Fibroblast of lung (primary cell): ENCODE measurements at places on chromosomes 1 and 21.

GRCh38 chr1:47865881-47866535, 131.2 kb downstream of the TRABD2B start:
- no peaks in the 10 kb centered on the region for H3K36me3 ChIP-seq
- no peaks in the 10 kb centered on the region for H3K4me1 ChIP-seq
- DNase-seq: no peak
- H3K27me3 ChIP-seq: no peaks in the 10 kb centered on the region

DNA sequence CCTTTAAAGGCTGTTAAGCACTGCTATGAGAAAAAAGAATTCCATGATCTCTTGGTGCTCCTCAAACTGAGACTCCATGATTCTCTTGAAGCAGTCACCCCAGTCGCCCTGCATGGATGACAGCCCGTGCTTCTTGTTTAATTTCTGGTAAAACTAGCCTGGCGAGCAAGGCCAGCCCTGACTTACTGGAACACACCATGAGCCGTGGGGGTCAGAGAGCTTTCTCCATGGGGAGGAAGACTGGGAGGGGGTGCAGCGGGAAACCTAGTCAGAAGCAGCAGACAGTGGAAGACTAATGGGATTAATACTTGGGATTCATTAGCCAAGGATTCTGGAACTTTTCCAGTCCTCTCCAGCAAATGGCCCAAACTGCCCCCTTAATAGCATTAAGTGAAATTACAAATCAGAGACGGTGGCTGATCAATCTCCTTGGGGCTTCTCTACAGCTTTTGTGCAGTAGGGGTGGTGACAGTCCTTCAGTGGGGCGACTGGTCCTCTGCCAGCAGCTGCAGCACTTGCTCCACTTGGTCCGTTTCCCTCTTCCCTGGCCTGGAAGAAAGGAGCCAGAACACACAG, 57.2 kb upstream of the LRRN2 start:
- no peak for DNase-seq
- no peaks in the 10 kb centered on the region for H3K36me3 ChIP-seq
- H3K4me1 ChIP-seq: no peaks in the 10 kb centered on the region
- peaks cover 13% of the 10 kb centered on the region for H3K27me3 ChIP-seq
- no peak overlapping the region for H3K27ac ChIP-seq

DNA sequence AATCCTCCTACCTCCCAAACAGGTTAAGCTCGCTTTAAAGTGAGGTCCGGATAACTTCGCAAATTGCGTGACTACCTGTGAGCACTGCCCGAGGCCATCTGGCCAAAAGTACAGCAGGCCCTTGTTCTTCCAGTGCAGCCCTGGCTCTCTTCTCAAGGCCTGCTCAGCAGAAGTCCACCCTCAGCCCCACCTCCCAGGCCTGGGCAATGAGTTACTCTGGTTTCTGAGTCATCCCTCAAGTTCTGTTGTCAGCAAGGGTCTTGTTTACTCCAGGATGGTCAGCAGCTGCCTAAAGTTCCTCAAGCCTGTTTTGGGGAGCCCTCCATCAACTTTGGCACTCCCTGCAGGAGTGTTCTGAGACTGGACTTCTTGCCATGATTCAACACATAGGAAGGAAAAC, 101.7 kb downstream of the BCAR3 start:
- peak overlapping the region; percentile 50 for H3K27ac ChIP-seq
- H3K4me1 ChIP-seq: peaks cover 9% of the 10 kb centered on the region
- H3K27me3 ChIP-seq: no peaks in the 10 kb centered on the region
- peak; percentile 92 for DNase-seq
- no peak overlapping the region for H3K4me3 ChIP-seq

DNA sequence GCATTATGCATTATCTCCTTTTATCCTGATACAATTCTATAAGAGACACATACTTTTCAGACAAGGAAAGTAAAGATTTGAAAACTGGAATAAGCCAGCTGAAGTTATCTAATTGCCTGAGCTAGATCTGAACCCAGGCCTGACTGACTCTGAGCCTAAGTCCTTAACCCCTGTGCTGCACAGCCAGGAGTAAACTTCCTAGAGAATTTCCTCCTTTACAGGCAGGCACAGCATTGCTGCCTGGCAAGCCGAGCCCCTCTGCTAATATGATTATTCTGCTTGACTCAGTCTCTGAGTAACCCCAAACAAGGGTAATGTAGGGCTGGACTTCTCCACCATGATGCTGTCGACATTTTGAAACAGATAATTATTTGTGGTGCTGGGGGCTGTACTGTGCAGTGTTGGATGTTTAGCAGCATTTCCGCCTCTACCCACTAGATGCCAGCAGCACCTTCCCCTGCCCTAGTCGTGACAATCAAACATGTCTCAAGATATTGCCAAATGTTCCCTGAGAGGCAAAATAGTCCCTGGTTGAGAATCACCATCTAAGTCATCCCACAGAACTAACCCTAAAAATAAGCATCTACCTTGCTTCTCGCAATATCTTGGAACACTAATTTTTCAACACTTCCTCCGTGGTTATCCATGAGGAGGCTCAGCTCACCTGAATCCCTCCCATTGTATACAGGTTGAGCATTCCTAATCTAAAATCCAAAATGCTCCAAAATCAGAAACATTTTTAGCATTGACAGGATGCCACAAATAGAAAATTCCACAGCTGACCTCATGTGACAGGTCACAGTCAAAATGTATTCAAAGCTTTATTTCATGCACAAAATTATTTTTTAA, 18.5 kb downstream of the CAMK1G start:
- peak; percentile 74 for DNase-seq
- H3K27ac ChIP-seq: no peak overlapping the region
- H3K4me1 ChIP-seq: no peaks in the 10 kb centered on the region
- H3K36me3 ChIP-seq: no peaks in the 10 kb centered on the region

DNA sequence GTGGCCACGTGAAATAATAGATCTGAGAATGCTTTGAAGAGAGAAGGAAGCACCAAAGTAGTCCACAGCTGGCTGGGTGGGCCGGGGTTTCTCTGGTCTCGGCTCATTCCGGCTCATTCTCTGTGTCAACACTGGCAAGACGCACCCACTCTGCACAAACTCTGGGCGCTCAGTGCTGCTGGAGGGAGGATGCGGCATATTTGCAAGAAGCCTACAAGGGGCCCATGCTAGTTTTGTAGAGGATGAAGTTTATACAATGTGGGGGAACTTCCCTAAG, 28.8 kb upstream of the TMPRSS2 start:
- H3K36me3 ChIP-seq: no peaks in the 10 kb centered on the region
- no peak overlapping the region for H3K27ac ChIP-seq
- no peaks in the 10 kb centered on the region for H3K4me1 ChIP-seq

DNA sequence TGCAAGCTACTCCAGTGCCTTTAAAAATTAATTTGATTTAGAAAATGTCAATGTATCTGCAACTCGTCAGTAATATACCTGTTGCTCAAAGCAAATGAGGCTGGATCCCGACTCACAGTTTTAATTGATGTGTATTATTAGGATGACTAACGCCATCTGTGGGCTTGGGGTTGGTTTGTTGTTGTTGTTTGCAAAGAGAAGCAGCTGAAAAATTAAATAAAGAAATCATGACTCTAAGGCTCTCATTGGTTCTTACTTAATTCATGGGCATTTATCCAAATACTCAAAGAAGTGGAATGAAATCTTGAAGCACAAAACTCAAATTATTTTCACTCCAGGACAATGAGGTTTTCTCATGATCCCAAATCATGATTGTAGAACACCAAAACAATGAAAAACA, 46.4 kb downstream of the SEC16B start:
- DNase-seq: no peak
- H3K27ac ChIP-seq: no peak overlapping the region
- H3K4me3 ChIP-seq: no peak overlapping the region
- no peaks in the 10 kb centered on the region for H3K36me3 ChIP-seq
- no peaks in the 10 kb centered on the region for H3K27me3 ChIP-seq

DNA sequence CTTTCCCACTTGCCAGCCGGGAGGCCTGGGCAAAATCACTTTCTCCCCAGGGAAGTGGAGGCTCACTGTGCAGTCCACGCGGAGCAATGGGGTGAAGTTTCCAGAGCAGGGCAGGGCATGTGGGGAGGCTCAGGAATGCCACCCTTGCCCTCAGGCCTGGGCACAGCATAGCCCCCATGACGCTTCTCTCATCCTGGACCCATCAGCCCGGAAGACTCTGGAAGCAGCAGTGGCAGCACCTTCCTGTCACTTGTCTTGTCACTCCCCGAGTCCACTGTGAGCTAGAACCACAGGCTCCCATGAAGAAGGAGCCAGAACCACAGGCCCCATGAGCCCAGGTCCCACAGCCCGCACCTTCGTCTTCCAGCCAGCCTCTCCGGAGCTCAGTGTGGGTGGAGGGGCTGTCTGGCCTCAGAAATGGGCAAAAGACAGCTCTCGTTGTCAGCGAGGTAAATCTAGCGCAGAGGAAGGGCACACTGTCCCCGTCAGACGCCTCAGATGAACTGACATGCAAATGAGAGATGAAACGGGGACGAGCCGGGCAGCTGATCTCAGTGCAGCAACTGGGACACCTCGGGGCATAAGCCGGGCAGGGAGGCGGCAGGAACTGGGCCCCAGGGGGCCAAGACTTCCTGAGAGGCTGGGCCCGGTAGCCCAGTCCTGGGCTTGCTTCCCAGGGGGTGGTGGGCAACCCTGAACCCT, 6.1 kb downstream of the PDE9A start:
- H3K27ac ChIP-seq: no peak overlapping the region
- peaks cover 8% of the 10 kb centered on the region for H3K27me3 ChIP-seq
- no peak overlapping the region for H3K4me3 ChIP-seq

DNA sequence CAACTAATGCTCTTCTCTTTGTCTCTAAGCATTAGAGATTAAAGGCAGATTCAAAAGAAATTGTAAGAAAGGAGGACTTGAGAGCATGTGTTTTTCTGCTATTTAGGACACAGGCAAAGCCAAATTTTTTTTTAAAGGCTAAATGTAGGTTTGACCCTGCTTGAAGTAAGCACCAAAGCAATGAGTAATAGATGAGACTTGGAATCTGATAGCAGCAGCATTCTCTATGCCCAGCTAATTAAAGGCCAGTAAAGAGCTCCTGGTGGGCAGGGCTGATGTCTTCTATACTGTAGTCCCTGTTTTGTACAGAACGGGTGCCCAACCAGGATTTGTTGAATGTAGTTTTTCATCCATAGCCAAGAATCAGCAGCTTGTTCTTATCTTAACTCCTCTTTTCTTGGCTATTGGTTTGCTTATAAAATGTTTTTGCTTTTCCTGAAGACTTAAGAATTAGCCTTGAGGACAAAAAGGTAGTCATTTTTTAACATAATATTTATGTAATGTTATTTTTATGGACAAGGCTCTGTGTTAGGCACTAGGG, 179.6 kb downstream of the LMO4 start:
- no peak overlapping the region for H3K27ac ChIP-seq
- no peak overlapping the region for H3K4me3 ChIP-seq
- H3K4me1 ChIP-seq: peaks cover 3% of the 10 kb centered on the region
- peak; percentile 35 for DNase-seq

DNA sequence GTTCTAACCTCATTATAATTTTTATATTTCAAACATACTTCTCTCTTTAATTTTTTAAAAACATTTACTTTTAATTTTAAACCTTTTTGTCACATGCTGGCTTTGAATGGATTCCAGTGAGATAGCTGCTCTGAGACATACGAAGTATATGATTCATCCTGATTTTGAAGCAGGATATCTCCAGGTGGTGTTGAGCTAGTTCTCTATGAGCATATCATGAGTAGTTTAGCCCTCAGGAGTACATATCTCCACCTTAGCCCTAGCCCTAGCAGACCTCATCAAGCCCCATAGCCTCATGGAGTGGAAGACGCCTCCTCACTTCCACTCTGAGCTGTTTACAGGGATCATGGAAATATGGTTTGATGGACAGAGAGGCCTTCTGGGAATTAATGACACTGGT, 183.2 kb upstream of the C21orf91 start:
- H3K27me3 ChIP-seq: no peaks in the 10 kb centered on the region
- H3K36me3 ChIP-seq: no peaks in the 10 kb centered on the region
- DNase-seq: no peak
- no peaks in the 10 kb centered on the region for H3K4me1 ChIP-seq

DNA sequence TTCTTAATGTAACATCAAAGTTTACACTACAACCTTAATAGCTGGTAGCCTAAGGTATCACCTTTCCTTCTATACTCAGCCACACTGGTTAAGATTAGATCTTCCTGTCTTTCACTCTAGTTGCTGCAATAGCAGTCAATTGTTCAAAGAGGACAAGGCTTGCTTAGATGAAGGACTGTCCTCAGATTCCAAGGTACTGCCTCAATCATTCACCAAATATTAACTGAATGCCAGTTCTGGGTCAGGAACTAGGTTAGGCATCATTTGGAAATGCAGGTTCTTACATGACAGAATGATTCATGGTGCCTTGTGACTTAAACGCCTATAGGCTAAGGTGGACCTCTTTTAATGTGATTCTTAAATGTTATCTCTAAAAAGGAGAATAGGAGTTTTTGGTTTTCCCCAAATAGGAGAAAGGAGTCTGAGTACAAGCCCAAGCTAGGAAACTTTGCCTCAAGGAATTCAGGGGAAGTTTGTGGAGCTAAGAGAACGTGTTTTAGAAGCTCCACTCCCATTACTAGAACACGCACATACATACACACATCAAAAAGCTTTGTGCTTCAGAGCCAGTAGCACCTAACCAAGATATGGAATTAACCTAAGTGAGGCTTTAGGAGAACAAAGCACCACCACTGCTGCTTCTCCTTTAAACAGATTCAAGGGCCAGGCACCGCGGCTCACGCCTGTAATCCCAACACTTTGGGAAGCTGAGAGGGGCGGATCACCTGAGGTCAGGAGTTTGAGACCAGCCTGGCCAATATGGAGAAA, 8.5 kb upstream of the WDR47 start:
- DNase-seq: no peak
- no peaks in the 10 kb centered on the region for H3K27me3 ChIP-seq
- H3K4me3 ChIP-seq: no peak overlapping the region

DNA sequence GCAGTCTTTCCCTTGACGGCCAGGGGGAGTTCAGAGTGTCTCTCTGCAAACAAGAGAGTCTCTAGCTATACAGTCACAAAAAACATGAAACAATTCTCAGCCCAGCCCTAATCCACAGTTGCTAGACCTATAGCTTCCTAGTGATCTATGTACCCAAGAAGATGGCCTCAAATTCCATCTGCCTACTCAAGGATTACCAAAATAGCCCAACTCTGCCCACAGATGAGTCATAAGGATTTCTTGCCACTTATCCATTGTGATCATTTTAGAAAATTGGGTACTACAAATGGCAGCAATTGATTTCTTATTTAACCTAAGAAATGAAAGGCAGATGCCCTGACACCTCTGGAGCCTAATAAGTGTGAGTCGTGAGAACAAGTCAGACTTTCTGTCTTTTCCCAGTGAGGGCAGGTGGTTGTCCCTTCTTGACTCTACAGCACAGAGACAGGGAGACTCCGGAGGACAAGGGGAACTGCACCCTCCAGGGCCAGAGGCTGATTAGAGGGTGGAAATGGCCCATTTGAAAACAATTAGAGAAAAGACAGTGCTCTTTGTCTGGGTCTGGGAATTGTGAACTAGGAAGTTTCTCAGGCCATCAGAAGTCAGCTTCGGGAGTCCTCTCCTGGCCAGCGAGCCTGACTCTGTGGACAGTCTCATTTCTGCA, 65.4 kb downstream of the ABCA4 start:
- H3K27me3 ChIP-seq: no peaks in the 10 kb centered on the region
- no peaks in the 10 kb centered on the region for H3K4me1 ChIP-seq
- no peak overlapping the region for H3K27ac ChIP-seq
- DNase-seq: no peak
- no peak overlapping the region for H3K4me3 ChIP-seq
